ENCODE measurements at places on chromosomes 16 and 17.

DNA sequence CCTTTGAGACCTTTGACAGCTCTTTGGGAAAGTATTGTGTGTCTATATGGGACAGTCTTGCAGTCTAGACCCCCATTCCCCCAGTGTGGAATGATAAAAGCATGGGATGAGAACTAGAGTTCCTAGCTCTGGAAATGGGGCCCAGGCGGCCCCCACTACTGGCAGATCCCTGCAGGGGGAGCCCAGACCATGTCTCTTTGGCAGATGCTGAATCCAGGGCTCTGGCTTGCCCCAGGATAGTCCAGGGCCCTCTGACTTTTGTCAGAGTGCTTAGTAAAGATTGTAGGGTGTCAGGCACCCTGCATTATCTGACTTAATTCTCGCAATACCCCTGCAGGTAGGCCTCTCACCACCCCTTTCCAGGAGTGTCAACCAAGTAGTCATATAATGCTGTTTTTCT is 8.3 kb downstream of the ALKBH5 start:
- no peak for DNase-seq

DNA sequence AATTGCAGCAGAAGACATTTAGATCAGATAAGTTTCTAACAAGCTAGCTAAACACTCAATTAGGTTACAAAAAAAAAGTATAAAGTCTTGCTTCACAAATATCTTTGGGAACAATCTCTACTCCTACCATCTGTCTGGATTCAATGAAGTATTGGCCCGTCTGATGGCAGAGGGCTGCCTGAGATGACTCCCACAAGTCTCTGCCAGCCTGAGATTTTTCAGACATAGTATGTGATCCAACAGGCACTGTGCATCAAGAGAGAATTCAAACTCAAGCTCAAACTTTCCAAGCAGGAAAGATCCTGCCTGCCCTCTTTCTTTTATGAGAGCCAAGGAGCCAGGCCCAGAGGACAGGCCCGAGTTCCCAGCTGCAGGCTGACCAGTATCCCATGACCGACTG is 22.6 kb downstream of the SLC39A11 start:
- DNase-seq = no peak

- no peak for DNase-seq
Measured at GRCh38 chr16:11207646-11208045, 48.4 kb downstream of the SOCS1 start.

DNA sequence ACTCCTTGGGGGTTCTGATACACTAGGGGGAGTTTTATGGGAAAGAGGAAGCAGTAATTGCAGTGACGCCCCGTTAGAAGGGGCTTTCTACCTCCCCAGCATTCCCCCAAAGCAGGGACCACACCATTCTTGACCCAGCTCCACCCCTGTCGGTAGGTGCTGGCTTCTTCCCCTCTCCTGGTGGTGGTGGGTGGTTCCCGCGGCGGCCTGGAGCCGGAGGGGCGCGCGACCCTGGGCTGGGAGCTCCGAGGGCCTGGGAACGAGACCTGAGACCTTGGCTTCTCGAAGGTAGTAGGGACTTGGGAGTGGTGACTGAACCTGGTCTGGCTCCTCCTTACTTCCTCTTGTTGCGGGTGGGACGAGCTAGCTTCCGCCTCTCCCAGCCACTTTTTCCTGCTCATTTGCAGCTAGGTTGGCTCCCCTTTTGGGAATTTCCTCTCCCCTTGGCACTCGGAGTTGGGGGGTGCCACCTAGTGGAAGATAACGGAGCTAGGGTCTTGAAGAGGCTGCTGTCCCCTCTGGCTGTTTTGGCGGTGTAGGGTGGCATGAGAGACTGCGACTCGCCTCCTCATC is 438 bp downstream of the GRN start:
- DNase-seq = no peak

- no peak for DNase-seq
Measured at GRCh38 chr16:86211800-86212199, 298.5 kb upstream of the FOXF1 start.

- DNase-seq = no peak
Measured at GRCh38 chr17:33007186-33007585, 15.5 kb downstream of the SPACA3 start.
